MCF 10A (cell line): ENCODE measurements at places on chromosomes 1 and 21.

DNA sequence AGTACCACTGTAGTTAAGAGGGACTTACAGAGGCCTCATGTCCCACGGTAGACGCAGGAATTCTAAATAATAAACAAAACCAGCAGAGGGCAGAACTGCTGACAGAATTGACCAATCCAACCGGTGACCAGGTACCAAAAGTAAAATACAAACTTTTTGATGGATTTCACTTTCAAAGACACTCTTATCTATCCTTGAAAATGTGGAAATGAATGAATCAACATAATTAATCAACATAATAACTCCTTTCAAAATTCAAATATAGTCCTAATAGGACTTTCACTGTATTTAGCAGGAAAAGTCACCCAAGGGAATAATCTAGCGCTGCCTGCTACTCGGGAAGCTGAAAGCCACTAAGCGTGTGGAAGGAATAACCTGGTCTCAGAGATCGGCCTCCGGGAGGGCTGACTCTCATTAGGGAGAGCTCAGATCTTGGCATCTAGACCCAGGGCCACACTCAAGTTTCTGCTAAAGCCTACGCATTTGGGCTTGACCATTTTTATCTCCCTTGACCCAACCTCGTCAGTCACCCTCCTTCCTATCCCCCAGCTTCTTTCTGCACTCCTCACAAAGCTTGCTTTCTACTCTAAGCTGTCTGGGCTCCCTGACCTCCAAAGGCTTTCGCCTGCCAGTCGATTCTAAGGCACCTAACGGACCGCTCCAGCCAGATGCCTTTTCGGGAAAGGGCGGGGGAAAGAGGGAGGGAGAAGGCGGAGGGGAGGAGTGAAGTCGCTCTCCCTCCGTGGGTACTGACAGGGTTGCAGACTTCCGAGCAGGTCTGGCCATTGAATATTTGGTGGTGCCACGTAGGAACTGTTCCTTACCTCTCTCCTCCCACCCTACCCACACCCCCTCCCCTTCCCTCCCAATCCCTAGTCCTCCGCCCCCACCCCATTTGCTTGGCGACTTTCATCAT is 1.6 kb downstream of the COL11A1 start:
- H3K36me3 ChIP-seq = no peaks in the 10 kb centered on the region
- peak overlapping the region; percentile 67 for H3K4me3 ChIP-seq
- H3K27me3 ChIP-seq = peaks cover 11% of the 10 kb centered on the region
- peaks cover 7% of the 10 kb centered on the region for H3K4me1 ChIP-seq

DNA sequence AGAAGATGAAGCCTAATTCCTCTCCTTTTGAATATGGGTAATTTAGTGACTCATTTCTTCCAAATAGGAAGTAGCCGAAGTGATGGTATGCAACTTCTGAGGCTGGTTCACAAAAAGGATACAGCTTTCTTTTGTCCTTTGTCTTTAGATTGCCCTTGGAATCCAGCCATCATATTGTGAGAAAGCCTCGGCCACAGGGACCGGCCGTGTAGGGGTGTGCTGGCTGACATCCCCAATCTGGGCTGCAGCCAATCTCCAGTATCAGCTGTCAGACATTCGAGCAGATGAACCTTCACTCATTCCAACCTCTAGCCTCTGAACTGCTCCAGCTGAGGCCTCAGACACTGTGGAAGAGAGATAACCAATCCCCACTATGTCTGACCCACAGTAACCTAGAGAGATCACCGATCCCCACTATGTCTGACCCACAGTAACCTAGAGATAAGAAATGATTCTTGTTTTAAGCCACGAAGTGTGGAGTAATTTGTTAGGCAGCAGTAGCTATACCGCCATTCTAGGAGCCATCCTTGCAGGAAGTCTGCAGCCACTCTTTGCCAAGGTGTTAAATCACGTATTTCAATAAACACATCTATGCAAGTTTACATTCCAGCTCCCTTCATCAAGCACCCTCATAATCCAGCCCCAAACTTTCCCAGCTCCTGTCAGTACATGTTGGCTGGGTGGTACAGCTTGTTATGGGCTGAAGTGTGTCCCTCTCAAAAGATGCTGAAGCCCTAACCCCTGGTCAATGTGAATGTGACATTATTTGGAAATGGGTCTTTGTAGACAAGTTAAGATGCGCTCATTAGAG is 2.9 kb upstream of the DIP2A start:
- no peaks in the 10 kb centered on the region for H3K4me1 ChIP-seq
- no peak overlapping the region for H3K27ac ChIP-seq
- H3K4me3 ChIP-seq = no peak overlapping the region
- no peaks in the 10 kb centered on the region for H3K27me3 ChIP-seq
- peaks cover 14% of the 10 kb centered on the region for H3K36me3 ChIP-seq
- DNase-seq = peak; percentile 38

GRCh38 chr1:240579511-240579910 is 32.4 kb downstream of the GREM2 start:
- DNase-seq = no peak
- H3K27ac ChIP-seq = no peak overlapping the region
- H3K4me1 ChIP-seq = peaks cover 13% of the 10 kb centered on the region
- no peak overlapping the region for H3K4me3 ChIP-seq
- no peaks in the 10 kb centered on the region for H3K27me3 ChIP-seq

DNA sequence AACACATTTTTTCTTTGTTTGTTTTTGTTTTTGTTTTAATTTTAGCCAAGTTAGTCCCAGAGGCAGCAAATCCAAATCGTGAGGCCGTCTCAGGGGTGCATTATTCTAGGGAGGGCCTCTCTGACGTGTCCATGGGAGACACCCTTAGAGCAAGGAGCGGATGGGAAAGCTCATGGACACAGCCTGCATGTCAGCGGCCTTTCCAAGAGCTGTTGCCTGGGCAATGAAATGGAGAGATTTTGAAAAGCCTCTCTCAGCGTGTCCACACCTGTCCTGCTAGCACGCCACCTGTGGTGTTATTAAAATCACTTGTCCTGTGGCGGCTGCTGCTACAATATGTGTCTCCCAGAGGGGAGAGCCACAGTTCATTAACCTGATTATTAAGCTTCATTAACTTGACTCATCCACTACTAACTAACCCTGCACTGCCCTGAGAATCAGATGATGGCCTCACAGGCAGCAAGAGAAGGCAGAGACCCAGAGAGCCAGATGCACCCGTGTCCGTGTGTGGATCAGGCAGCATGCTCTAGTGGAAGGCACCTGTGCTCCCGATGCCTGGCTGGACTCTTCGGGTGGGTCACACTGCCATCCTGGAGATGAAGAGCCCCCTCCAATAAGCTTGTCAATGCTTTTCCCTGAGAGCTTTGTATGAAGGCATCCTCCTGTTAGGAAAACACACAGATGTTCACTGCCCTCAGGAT is 133.3 kb downstream of the PGBD5 start:
- no peaks in the 10 kb centered on the region for H3K36me3 ChIP-seq
- no peak overlapping the region for H3K27ac ChIP-seq
- no peak overlapping the region for H3K4me3 ChIP-seq
- DNase-seq = peak; percentile 34
- peaks cover 53% of the 10 kb centered on the region for H3K27me3 ChIP-seq

- no peak overlapping the region for H3K4me3 ChIP-seq
- no peaks in the 10 kb centered on the region for H3K27me3 ChIP-seq
- DNase-seq = no peak
- H3K27ac ChIP-seq = no peak overlapping the region
- H3K36me3 ChIP-seq = no peaks in the 10 kb centered on the region
Measured at GRCh38 chr1:53672243-53672642, 66.7 kb downstream of the GLIS1 start.

GRCh38 chr1:28323720-28324119 is 5.1 kb upstream of the MED18 start:
- no peaks in the 10 kb centered on the region for H3K27me3 ChIP-seq
- no peak overlapping the region for H3K4me3 ChIP-seq
- H3K4me1 ChIP-seq = peaks cover 6% of the 10 kb centered on the region
- H3K36me3 ChIP-seq = peaks cover under 1% of the 10 kb centered on the region
- no peak for DNase-seq

GRCh38 chr1:240356568-240356967 is 255.4 kb downstream of the GREM2 start:
- H3K4me3 ChIP-seq = no peak overlapping the region
- H3K27ac ChIP-seq = no peak overlapping the region
- DNase-seq = no peak
- no peaks in the 10 kb centered on the region for H3K27me3 ChIP-seq

DNA sequence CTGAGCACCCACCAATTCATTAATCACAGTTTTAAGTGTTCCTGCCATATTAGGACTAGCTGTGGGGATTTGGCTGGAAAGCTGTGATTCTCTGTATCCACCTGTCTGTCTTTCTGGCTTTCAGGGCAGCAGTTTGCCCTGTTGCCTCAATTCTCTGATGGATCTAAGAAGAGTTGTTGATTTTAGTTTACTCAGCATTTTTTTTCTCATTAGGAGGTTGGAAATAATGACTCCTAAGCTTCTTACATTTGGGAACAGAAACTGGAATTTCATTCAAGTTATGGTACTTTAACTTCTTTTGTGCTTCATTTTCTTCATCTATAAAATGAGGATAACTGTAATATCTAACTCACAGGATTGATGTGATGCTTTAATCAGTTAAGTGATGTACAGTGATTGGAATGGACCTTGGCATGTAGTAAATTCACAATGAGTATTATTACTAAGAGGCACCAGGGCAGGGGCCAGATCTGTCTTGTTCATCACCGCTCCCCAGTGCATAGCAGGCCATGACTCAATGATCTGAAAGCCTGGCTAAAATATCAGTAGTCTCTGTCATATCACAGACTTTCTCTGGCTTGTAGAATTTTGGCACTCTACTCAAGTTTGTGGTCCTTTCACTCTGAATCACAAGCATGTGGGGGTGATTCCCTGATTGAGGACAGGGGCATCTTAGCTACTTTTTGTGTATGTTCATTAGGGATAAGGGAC is 51.4 kb upstream of the GREM2 start:
- H3K27me3 ChIP-seq = no peaks in the 10 kb centered on the region
- no peak for DNase-seq
- no peak overlapping the region for H3K4me3 ChIP-seq
- H3K4me1 ChIP-seq = no peaks in the 10 kb centered on the region
- no peaks in the 10 kb centered on the region for H3K36me3 ChIP-seq
- no peak overlapping the region for H3K27ac ChIP-seq

DNA sequence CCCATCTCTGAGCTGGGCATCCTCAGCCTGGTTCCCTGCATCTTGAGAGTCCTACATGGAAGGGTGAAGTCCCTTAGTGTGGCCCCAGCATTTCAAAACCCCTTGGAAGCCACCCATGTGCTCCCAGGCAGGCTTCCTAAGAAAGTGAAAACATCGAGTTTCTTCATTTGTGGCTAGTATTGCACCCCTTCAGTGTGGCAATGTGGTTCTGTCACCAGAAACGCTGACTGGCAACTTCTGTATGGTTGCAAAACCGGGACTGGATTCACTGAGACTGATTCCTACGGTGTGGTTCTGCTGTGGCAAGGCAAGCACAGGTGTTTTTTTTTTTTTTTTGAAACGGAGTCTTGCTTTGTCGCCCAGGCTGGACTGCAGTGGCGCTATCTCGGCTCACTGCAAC is 9.0 kb upstream of the IFNGR2 start:
- DNase-seq = peak; percentile 94
- peaks cover 25% of the 10 kb centered on the region for H3K4me1 ChIP-seq
- no peak overlapping the region for H3K4me3 ChIP-seq
- no peak overlapping the region for H3K27ac ChIP-seq
- H3K36me3 ChIP-seq = no peaks in the 10 kb centered on the region
- no peaks in the 10 kb centered on the region for H3K27me3 ChIP-seq

DNA sequence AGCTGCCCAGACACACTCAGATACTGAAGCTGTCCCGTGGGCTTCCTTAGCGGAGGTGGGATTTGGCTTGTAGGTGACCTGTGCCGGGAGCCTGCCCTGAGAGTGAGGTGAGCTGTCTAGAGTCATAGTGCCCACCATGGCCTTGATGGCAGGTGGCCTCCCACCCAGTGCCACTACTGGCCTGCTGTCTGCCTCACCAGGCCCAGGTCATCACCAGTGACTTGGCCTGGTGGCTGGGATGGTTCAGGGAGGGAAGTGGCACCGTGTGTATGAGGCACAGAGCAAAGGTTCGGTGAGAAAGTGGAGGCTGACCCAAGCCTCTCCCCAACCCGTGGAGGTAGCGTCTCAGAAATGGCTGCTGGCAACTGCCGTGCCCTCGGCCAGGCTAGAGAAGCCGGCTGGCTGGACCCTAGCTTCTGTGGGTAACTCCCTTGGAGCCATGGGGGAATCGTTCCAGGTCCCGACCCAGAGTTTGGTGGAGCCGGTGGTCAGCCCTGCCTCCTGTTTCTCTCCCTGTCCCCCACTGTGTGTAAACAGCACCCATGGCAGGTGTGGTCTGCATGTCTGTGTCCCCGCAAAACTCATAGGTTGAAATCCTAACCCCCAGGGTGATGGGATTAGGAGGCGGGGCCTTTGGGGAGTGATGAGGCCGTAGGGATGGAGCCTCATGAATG is 155.4 kb upstream of the C1orf174 start:
- no peaks in the 10 kb centered on the region for H3K4me1 ChIP-seq
- no peak overlapping the region for H3K4me3 ChIP-seq
- H3K27ac ChIP-seq = no peak overlapping the region
- no peaks in the 10 kb centered on the region for H3K27me3 ChIP-seq
- no peak for DNase-seq

- no peak overlapping the region for H3K4me3 ChIP-seq
- H3K4me1 ChIP-seq = peaks cover 10% of the 10 kb centered on the region
- DNase-seq = no peak
- peaks cover 32% of the 10 kb centered on the region for H3K27me3 ChIP-seq
- H3K27ac ChIP-seq = no peak overlapping the region
- H3K36me3 ChIP-seq = no peaks in the 10 kb centered on the region
Measured at GRCh38 chr21:44534688-44535087, 5.3 kb downstream of the KRTAP10-1 start.

GRCh38 chr1:8364528-8365442 is 46.9 kb downstream of the SLC45A1 start:
- no peaks in the 10 kb centered on the region for H3K4me1 ChIP-seq
- no peak overlapping the region for H3K27ac ChIP-seq
- no peaks in the 10 kb centered on the region for H3K27me3 ChIP-seq

- no peak for DNase-seq
- H3K4me1 ChIP-seq = no peaks in the 10 kb centered on the region
- H3K27me3 ChIP-seq = peaks cover 71% of the 10 kb centered on the region
- H3K27ac ChIP-seq = no peak overlapping the region
- H3K36me3 ChIP-seq = no peaks in the 10 kb centered on the region
- H3K4me3 ChIP-seq = no peak overlapping the region
Measured at GRCh38 chr1:147567594-147568381, 26.5 kb downstream of the BCL9 start.

DNA sequence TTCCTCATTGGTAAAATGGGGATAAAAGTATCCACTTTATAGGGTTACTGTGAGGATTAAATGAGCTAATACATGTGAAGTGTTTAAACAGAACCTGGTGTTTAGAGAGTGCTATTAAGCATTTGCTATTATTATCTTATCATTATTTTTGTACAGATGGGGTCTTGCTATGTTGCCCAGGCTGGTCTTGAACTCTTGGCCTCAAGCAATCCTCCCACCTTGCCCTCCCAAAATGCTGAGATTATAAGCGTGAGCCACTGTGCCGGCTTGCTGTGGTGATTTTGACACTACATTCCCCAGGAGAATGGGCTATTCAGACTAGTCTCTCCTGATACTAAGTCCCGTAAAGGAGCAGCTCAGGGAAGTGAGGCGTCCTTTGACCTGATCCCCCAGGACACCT is 6.3 kb upstream of the ARHGEF10L start:
- no peaks in the 10 kb centered on the region for H3K36me3 ChIP-seq
- no peak overlapping the region for H3K4me3 ChIP-seq
- H3K4me1 ChIP-seq = no peaks in the 10 kb centered on the region
- DNase-seq = no peak
